ENCODE measurements at places on chromosomes 16 and 17. TPM values are rescaled to one million over a fixed set of nuclear protein-coding genes. Genes with fewer than 3 reads are reported as not detected.

GAS2L2 gene
- total RNA-seq, result not detected

OR2C1 gene
- total RNA-seq, result not detected

JPH3 gene
- not detected for total RNA-seq

- no peak for DNase-seq
Observed at GRCh38 chr17:69192754-69193153, 35.9 kb downstream of the ABCA10 start.

DNA sequence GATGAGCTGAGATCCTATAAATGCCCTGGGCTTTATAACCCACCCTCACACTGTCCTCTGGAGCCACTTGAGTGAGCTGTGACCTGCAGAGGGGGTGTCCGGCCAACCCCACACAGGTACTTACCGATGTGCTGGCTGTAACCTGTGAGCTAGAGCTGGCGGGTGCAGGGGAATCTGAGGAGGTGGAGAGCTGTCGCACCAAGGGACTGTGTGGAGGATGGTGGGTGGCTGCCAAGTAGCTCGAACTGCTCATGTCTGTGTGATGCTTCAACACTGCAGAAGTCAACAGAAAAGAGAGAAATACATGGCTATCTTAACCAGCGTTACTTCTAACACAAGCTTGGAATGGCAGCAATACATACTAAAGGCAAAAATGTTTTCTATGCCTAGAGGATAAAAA lies 39.4 kb downstream of the STH start:
- no peak for DNase-seq

- DNase-seq, result no peak
Observed at GRCh38 chr16:8858994-8859912, 9.6 kb downstream of the CARHSP1 start.

GRCh38 chr17:38745545-38745944 lies 2.6 kb downstream of the PCGF2 start:
- DNase-seq, result peak; percentile 29

GRCh38 chr16:48176635-48177408 lies 21.0 kb upstream of the ABCC12 start:
- DNase-seq, result peak; percentile 47
